ENCODE measurements at places on chromosomes 1 and 21.

DNA sequence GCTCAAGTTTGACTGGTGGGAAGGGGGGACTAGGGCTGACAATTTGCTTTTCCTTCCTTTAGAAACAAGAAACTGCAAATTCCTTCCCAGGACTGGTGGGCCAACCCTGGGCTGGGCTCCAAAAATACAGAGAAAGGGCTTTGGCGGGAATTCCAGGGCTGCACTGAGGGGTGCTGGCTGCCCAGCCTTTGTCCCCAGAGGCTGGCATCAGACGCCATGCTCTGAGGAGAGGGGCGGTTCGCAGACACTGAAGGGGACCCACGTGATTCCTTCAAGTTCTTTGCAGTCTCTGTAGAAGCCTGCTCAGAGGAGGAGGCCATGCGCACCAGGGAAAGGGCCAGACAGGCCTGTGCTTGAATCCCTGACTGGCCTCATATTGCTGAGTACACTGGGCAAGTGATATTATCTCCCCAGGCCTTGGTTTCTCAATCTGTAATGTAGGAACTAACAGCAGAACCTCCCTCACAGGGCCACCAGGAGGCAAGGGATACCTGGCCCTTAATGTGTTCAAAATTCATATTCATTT is 119.5 kb downstream of the EPHB2 start:
- DNase-seq: no peak

GRCh38 chr1:2407991-2408275 is 4.4 kb downstream of the PEX10 start:
- DNase-seq: no peak

GRCh38 chr21:33834801-33835500 is 80.7 kb downstream of the ATP5PO start:
- no peak for DNase-seq

- DNase-seq: peak; percentile 38
Measured at GRCh38 chr21:35294231-35294898, 245.3 kb upstream of the RUNX1 start.

DNA sequence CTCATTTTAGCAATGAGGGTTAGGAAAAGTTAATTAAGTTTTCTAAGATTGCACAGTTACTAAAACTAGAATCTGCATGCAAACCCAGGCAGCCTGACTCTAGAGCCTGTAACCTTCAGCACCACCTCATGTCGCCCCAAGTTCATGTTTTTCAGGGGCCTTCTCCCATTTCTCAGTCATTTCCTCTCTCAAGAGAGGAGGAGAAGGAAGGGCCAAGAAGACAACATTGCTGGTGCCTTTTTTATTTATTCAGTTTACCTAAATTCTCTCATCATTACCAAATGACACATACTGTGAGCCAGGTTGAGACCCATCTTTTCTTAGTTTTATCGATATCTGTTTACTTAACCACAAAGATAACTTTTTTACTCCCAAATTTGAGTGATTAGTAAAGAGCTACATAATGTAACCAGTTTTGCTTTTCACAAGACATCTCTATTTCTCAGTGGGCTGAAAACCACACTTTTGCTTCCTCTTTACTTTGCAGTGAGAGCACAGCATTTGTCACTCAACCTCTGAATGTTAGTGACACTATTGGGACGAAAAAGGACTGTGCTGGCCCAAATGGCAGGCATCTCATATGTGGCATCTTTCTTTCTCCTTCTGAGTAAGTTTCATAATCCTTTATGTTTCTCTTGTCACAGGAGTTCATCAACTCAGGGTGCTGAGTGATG is at the start of gene CD101:
Gene CD101, plus strand, starts transcription at position 507 of the 674 bp plus-strand sequence. Its CDS starts 58 bp downstream, at position 565.
- no peak for DNase-seq

GRCh38 chr1:243742819-243743218 is 107.2 kb downstream of the AKT3 start:
- no peak for DNase-seq
